ENCODE measurements at places on chromosomes 5 and 9.

DNA sequence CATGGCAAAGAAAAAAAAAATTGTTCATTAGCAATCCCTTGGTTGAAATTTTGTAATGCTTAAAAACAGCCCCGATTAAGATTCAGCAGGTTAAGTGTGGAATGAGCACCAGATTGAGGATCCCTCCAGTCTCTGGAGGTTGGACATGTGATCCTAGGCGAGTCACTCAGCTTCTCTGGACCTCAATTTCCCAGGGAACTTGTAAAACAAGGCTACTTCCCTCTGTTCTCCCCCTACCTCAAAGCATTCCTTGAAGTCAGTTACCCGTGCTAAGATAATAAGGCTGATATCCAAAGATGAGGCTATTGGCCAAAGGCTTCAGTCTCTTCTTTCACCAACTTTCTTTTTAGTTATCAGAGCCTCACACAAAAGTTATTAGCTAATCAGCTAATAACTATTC, 2.9 kb downstream of the KLHL3 start:
- DNase-seq = no peak

DNA sequence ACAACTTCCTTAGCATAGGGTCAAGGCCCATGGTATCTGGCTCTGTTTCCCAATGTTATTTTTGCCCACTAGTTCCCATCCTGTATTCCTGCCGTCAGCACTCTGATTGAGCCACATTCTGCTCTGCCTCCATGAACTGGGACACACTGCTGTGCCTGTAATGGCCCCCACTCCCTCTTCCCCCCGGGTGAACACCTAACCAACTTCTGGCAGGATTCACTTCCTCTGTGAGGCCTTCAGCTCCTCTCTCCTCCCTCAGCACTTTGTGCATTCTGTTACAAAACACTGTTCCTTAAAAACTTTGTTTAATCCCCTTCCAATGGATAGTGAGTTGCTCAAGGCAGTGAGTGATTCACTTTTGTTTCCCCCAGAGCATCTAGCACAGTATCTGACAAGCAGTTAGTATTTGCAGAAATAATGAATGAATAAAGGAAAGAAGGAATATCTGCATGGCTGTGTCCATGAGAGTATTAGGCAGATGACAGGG, 183.6 kb downstream of the EFNA5 start:
- peak; percentile 65 for DNase-seq

GRCh38 chr5:149002761-149003689, 59.8 kb downstream of the SH3TC2 start:
- DNase-seq = no peak

- peak; percentile 91 for DNase-seq
Measured at GRCh38 chr9:110065532-110065931, 142.4 kb downstream of the C9orf152 start.

DNA sequence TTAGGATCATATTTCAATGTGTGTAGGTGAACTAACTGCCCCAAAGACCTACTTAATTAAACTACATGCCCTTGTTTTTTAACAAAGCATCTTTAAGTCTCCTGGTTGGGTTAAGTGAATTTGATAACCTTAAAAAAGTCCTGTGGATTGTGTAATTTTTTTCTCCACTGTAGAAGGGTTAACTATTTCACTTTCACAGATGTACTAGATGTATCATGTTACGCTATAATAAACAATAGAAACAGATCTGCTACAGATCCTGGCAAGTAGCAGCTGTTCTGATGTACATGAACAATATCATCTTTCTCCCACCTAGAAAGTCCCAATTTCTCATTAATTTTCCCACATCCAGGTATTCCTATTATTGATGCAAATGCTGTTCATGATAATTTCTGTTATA, 18.9 kb downstream of the KIF24 start:
- DNase-seq = no peak

GRCh38 chr9:27181381-27181780, 72.4 kb downstream of the TEK start:
- no peak for DNase-seq

- peak; percentile 80 for DNase-seq
Measured at GRCh38 chr5:65722575-65723403, 784 bp downstream of the NLN start.

- peak; percentile 34 for DNase-seq
Measured at GRCh38 chr5:157459715-157460599, at the start of gene NIPAL4. TSS of gene NIPAL4 (plus strand) at chr5:157460213. CDS start at chr5:157460321, 108 bp downstream.

DNA sequence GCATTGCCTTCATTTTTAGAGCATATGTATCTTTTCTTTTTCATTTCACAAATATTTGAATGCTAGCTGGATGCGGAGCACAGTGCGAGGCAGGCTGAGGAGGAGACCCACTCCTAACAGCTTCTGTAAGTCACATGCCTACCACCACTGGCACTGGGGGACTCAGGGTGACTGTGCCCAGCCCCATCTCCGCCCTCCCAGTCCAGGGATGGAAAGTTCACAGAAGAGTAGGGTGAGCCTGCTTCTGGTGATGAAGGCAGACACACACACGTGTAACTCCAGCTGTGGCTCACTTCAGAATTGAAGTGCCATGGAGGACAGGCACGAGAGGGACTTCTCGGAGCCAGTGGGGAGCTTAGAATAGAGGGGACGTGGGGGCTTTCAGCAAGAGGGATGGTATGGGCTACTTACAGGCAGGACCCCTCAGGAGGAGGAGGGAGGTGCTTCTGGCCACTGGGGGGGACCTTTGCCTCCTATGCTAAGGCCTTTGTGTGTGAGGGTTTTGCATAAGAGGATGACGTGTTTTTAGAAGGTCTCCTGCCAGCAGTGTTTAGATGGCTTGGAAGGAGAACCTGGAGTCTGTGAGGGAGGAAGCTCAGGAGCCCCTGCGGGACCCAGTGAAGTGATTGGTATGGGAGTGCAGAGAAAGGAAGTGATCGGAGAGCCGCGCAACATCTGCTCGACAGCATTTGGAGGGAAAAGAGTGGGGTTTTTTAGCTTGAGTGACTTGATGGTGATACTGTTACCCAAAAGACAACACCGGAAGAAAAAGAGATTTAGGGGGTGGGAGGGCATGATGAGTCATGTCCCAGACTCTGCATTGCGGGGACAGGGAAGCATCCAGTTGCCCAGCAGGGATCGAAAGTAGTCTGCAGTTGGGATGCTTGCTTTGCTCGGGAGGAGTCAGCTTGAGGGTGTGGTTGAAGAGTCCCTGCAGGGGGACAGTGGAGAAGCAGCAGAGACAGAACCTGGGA, 163.5 kb upstream of the OTULINL start:
- no peak for DNase-seq

DNA sequence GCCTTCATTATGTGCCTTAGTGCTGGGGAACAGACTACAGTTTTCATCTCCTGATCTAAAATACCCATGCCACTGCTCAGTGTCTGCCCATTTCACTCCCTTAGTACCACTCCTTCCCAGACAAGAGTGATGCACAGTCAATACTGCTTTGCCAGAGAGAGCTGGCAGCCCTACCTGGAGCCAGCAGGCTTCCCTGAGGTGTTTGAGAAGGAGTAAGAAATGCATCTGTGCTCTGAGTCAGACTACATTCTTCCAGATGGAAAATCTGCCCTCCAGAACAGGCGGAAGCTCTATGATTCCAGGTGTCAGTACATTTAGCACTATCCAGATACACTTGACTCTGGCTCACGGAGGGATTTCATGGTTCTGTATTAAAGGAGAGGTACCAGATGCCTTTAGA, 209.8 kb downstream of the BRINP1 start:
- no peak for DNase-seq

DNA sequence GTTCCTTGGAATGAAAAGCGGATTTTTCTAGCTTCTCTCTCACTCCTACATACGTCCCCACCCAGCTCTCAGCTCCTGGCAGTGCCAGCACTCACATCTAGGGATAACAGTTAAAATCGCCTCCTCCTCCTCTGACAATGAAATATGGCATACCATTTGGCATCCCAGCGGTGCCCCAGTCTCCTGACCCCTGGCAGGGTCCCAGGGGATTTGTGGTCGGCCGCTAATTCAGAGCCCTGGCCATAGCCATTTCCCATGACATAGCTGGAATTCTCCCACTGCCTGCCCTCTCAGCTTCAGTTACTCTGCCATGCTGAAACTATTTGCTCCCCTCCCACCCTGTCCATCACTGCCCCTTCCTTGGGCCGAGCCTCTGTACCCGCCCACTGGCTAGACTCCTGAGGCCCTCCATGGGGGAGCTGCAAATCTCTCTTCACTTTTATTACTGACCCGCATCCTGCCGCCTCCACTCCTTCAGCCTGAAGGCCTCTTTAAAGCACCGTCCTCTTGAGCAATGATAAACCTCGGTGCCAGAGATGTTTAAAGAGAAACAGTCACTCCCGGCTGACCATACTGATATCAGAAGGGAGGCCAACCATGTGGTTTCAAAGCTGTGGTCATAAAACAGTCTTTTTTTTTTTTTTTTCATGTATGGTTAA, 139.8 kb downstream of the SLIT3 start:
- DNase-seq = peak; percentile 63

GRCh38 chr5:59864718-59865117, 28.8 kb downstream of the PDE4D start:
- no peak for DNase-seq

- DNase-seq = peak; percentile 81
Measured at GRCh38 chr5:135977375-135977928, 22.7 kb upstream of the LECT2 start.

- DNase-seq = no peak
Measured at GRCh38 chr5:154966874-154967273, 26.0 kb downstream of the MRPL22 start.

DNA sequence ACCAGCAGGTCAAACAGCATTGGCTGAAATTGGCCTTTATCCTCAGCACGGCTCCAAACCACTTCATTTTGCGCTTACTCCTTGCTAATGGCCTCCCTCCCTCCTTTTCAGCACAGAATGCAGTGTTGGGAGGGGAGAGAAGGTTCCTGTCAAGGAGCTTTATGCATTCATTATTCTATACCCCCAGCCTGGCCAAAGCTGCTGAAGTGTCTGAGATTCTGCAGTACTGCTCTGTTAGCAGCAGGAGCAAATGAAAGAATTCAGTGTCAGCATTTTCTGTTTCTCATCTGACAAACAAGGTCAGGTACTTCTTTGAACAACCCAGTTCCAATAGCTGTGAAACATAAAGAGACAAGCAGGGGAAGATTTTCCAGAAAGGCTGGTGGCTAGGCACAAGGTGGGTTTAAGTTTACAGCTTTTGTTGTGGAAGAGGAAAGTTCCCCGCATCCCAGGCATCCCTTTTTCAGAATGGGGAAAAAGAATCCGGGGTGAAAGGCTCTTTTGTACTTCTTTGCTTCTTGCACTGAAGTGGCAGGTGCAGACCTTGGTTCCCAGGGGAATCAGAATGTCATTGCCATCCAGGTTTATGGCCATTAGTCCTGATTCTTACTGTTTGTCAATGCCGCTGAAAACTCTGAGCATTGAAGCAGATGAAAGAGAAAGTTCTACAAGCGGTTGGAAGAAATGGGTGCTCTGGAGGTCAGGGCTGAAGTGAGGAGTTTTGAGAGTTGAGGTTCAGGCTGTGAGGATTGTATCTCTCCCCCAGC, 109.3 kb upstream of the APC start:
- no peak for DNase-seq

GRCh38 chr5:12284604-12285003, 380.4 kb upstream of the CTNND2 start:
- DNase-seq = no peak

- DNase-seq = no peak
Measured at GRCh38 chr9:128081056-128081455, 13.0 kb downstream of the SLC25A25 start.

DNA sequence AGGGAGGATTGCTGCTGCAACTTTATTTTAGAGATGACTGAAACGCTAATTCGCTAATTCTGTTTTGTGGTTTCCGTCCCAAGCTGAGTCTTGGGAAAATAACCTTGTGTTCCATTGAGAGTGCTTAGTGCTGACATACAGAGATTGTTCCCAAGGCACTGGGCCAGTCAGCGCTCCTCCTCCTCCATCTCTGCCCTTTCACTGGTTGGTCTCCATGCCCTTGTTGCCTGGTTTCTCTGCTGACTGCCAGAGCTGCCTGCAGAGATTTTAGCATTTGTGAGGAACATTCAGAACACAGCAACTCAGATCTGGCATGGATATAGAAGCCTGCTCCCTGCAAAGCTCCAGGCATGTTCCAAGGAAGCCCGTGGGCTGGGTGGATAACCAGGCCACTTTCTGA, 126.0 kb upstream of the IRX2 start:
- DNase-seq = no peak

GRCh38 chr9:137115394-137116026, 977 bp upstream of the DPP7 start:
- no peak for DNase-seq

DNA sequence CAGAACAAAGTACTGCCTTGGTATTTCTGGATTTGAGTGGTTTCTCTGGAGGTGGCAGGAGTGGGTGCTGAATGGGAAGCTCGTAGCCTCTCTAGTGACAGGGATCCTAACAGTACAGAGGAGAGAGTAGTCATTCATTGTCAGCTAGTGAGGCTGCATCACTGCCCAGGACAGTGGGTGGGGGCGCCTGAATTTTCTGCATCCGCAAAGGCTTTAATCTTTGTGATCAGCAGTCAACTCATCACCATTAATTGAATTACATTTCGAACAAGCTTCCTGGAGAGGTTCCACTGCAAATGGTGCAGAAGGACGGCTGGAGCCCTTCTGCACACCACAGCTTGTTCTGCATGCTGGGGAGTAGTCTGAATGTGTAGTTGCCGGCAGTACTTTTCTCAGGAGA, 77.5 kb downstream of the HSPA4 start:
- DNase-seq = no peak

DNA sequence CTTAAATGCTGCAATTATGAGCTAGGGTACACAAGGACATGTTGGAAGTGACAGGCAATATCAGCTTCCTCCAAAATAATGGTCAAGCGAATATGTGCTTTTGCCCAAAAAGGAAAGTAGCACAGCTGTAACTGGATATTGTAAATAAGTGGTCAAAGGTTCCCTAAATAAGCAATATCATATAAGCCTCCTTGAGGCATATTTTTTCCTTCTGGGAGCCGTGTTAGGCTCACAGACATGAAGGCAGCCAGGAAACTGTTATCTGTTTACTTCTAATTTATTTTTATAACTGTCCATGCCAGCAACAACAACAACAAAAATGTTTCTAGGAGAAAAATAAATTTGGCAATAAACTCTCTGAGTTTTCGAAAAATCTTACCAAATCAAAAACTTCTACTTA, 648.3 kb downstream of the PDE4D start:
- DNase-seq = no peak

DNA sequence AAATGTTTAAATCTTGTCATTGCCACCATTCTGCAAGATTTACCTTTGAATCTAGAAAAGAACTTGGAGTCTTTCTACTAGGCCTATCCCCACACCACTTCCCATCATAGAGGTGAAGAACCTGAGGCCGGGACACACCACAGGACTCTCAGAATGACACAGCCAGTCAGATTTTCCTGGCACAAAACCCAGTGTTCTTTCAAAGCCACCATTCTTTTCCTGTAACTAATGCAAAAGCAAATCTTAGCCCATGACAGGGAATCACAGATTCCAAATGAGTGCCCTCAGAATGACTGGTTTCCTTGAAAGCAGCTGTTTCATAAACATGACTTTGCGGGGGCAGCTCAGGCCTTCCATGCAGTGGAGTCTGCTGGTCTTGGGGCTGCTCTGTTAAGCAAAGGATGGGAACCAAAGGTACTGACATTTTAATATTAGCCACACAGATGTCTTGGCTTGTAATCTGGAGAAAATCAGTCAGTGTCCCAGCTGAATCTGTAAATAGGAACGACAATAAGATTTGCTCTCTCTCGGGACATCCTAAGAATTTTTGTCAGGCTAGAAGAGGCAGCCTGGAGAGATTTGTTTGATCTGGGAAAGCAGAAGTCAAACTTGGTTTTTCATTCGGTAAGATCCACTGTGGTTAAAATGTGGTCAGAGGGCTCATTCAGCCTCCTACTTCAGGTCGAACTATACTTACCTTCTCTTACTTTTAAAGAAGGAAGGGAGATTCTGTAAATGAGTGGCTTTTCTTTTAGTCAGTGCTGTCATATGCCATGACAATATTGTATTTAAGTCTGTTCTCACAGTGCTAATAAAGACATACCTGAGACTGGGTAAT, 115.1 kb downstream of the PALM2AKAP2 start:
- DNase-seq = peak; percentile 70

Measured in NB4 (cell line).